ENCODE measurements at places on chromosomes 6 and 20.

GRCh38 chr6:117169781-117170281, 95.5 kb upstream of the VGLL2 start:
- no peak for DNase-seq

- DNase-seq = no peak
Measured at GRCh38 chr6:100633096-100633777, 168.5 kb upstream of the SIM1 start.

DNA sequence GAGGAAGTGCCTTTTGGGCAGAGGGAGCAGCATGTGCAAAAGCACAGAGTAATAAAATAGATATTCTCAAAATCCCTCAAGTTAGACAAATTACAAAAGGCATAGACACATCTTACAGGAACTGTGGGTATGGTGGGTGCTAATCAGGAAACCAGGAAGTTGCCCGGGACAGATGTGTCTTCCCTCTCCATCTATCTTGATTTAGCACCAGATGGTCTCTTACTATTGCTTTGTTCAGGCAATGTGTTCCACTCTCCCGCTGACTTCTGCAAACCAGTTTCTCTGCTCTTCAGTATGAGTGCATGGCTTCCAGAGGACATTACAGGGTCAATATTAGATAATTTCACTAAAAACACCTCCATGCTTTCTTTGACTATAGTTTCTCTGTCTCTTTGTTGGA, 13.2 kb downstream of the CITED2 start:
- no peak for DNase-seq

DNA sequence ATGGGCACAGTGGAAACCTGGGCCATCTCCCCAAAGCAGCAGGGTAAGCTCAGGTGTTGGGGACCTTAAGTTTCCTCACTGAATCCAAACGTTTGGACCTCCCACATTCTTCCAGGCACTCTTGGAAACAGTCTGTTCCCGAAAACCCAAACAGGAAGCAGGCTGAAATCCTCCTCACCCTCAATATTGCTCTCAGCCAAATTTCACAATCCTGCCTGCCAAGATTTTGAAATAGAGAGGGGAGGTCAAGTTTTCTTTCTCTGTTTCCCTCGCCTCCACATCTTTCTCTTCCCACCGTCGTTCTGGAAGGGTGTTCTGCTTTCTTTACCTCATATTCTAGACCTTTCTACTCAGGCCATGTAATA, 392.0 kb upstream of the SASH1 start:
- DNase-seq = no peak

- DNase-seq = no peak
Measured at GRCh38 chr6:63307581-63308246, 12.1 kb downstream of the LGSN start.

GRCh38 chr20:19695081-19695480, 63.0 kb upstream of the RIN2 start:
- DNase-seq = no peak

GRCh38 chr6:108453601-108454185, 107.0 kb upstream of the FOXO3 start:
- no peak for DNase-seq

DNA sequence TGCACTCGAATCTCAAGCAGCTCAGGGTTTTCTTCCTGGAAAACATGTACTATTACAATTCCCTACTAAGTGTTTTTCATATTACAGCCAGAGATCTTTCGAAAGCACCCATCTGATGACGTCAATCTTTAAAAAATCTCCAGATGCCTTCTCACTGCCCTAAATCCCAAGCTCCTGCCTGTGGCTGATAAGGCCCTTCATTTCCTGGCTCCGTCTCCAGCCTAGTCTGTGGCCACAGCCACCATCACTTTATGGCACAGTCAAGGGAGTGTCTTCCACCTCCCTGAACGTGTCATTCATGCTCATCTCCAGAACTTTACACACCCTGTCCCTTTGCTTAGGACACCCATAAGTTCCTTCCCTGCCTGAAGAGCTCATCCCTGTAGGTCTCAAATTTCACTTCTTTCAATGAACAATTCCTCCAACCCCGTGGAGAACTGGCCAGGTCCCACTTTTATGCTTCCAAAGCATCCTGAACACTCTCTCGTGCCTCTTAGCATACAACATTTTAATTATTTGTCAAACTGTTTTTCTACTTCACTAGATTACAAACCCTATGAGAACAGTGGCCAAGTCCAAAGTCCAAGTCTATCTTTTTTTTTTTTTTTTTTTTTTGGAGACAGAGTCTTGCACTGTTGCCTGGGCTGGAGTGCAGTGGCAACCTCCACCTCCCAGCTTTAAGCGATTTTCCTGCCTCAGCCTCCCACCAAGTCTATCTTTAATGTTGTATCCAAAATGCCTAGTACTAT, 106.1 kb upstream of the AGPAT4 start:
- DNase-seq = no peak

DNA sequence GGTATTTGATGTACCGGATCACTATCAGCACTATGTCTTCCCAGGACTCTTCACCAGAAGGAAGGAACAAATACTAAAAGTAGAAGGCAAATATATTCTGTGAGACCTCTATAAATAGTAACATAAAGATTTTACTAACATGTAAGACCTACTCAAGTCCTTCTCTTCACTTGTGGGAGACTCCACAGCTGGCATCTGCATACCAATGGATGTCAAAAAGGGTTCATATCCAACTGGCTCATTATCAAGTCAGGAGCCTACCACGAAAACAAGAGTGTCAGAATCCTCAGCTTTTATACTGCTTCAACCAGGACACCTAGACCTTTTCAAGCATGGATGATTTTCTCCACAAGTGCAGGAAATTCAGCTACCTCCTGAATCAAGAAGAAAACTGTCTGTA, 20.0 kb upstream of the MARCKS start:
- DNase-seq = no peak

GRCh38 chr6:51814418-51814817, 273.0 kb downstream of the PKHD1 start:
- no peak for DNase-seq

GRCh38 chr6:161736781-161737292, 463.0 kb upstream of the AGPAT4 start:
- DNase-seq = no peak

DNA sequence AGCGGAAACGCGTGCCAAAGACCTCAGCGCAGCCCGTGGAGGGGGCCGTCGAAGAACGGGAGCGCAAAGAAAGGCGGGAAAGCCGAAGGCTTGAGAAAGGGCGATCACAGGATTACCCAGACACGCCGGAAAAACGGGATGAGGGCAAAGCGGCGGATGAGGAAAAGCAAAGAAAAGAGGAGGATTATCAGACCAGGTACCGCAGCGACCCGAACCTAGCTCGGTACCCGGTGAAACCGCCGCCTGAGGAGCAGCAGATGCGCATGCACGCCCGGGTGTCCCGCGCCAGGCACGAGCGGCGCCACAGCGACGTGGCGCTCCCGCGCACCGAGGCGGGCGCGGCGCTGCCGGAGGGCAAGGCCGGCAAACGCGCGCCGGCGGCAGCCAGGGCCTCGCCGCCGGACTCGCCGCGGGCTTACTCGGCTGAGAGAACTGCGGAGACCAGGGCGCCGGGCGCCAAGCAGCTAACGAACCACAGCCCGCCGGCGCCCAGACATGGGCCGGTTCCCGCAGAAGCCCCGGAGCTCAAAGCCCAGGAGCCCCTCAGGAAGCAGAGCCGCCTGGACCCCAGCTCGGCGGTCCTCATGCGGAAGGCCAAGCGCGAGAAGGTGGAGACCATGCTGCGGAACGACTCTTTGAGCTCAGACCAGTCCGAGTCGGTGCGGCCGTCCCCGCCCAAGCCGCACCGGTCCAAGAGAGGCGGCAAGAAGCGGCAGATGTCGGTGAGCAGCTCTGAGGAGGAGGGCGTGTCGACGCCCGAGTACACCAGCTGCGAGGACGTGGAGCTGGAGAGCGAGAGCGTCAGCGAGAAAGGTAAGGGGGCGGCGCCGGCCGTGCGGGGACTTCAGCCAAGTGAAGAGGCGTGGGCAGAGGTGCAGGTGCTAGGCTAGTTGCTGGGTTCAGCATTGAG, 296.2 kb downstream of the RIMS1 start:
- no peak for DNase-seq

DNA sequence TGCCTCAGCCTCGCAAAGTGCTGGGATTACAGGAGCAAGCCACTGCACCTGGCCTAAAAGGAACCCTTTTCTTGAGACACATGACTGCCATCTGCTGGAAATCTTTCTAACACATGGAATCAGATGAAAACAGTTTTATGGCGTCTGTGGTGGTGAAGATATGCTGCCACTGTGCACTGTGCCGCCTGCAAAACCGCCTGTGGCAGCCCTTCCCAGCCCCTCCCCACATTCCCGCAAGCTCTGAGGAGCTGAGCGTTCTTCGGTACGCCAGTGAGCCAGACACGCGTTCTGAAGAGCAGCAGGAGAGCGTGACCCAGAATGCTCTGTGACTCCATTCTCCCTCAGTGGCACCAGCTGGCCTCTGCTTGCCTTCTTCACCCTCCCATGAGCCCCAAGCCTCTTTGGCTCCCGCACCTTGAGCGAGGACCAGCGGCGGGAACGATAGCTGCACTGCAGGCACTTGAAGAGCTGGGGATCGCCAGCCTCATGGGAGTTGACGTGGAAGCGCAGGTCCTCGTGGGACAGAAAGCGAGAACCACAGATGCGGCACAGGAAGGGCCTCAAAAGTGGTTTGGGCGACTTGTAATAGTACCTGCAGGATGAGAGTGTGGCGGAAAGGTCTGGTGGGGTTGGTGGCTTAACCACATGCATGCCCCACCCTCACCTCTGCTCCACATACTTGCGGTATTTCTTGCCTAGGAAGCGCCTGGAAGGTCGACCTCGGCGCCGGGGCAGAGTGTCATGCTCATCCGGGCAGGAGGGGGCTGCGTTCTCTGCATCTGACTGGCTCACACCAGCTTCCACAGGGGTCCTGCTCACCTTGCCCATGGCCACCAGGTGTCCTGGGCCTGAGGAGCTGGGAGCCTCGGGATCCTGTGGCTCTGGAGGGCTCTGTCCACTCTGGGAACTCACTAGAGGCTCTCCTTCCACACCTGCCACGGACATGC, 8.7 kb downstream of the ZNF335 start:
- DNase-seq = no peak

GRCh38 chr6:6746333-6746969, 157.9 kb downstream of the LY86 start:
- no peak for DNase-seq

DNA sequence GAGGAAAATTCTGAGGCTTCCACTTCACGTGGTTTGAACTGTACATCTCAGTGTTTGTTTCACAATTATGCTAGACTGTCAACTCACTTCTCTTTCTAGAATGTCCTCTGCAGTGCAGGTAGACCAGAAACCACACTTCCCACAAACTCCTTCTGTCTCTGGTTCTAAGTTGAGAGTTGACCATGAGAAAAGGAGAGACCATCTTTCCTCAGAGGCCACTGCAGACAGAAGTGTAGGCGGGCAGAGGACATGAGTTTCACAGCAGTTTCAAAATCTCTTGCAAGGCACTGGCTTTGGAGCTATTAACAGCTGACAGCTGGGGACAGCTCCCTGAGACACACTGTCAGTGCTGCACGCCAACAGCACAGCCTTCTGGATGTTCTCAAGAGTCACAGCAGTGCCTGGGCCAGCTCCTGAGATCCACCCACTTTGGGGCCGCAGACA, 55.4 kb upstream of the MOXD1 start:
- no peak for DNase-seq

GRCh38 chr20:58349570-58349969, 39.5 kb upstream of the VAPB start:
- DNase-seq = no peak

DNA sequence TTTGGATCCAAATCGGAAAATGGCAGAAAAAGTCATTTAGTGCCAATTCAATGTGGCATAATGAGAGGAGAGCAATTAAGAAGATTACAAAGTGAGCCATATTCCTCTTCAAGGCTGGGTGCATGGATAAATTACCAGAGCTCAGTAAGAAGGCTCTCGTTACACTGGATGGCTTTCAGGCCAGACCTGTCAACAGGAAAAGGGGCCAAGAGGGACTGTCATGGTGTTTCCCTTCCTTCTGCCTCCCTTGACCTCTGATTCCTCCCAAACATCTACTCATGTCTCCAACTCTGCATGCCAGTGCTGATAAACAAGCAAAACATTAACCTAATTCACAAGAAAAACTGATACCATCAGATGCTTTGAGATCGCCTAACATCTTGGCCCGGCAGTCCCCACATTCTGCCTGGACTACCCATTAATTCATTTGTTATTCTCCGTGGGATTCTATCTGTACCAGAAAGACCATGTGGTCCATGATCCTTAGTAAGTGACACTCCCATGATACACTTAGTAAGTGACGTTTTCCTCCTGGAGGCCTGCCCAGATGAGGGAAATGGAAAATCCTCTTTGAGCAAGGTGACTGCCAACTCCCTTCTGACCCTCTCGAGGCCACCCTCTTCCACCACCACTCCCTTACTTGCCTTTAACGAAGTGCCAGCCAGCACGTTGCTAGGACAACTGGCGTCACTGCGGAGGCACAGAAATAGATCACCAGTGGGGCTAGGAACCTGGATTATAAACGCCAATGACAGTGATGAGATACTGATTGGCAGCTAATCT, 239.2 kb downstream of the GMPR start:
- DNase-seq = no peak

GRCh38 chr6:39303425-39304153, 10.6 kb downstream of the KCNK17 start:
- DNase-seq = no peak

- no peak for DNase-seq
Measured at GRCh38 chr20:43778375-43778774, 51.6 kb upstream of the GTSF1L start.

GRCh38 chr6:88141561-88142296, 24.4 kb downstream of the CNR1 start:
- no peak for DNase-seq

- DNase-seq = no peak
Measured at GRCh38 chr6:137233911-137234863, 15.0 kb upstream of the IFNGR1 start.

- DNase-seq = no peak
Measured at GRCh38 chr20:1122388-1123315, 4.2 kb downstream of the PSMF1 start.

DNA sequence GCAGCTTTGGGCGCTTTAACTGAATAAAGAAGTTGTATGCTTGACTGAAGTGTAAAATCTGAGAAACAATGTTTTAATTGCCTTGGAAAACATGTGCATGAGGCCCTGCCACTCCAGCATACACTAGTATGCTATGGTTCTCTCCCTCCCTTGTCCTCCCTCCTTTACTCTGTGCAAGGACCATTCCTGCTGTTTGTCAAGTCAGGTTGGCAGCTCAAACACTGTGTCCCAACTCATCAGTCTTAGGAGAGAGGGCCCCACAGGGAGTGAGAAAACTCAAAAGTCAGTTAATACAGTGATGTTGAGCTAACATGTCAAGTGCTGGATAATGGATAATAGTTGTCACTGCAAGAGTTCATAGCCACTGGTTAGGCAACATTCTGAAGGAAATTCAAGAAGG, 543.6 kb downstream of the GRIK2 start:
- no peak for DNase-seq
